ENCODE measurements at places on chromosomes 6 and 20. TPM values are rescaled to one million over a fixed set of nuclear protein-coding genes. Genes with fewer than 3 reads are reported as not detected.

The ULBP1 gene
- 0.74 TPM for total RNA-seq

The SNRNP48 gene
- 15.0 TPM for total RNA-seq

The MTG2 gene
- total RNA-seq, result 45.9 TPM

DNA sequence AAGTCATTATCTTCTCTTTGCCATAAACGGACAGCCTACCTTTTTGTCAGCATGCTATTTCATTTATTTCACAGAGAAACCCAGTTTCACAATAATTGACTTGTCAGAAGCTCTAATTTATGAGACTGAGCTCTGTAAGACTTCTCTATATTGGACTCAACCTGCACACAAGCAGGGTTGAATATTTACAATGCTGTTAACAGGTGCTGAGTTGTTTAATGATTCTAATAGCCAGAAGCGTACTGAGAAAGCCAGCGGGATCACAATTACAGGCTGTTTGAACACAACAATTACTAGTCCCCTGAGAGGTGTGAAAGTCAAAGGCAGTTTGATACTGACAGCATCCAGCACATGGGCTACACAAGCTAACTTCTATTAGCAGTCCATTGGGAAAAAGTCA is 128.2 kb upstream of the SIM1 start:
- DNase-seq, result no peak

DNA sequence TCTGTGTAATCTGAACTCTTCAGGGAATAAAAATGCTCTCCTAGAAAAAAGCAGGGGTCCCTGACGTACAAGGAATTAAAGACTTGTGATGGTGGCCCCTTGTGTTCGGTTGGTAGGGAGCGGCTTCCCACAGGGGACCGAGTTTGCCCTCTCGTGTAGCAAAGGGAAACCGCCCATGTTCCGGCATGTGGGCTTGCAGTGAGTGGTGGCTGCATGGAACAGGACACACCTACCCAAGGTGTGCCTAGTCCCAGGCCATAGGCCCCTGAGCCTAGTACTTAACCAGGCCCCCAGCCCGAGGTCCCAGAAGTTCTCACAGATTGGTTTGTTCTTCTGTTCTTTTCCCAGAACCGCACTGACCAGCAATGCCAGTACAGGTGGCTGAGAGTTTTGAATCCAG is 15.5 kb downstream of the MYBL2 start:
- DNase-seq, result no peak

DNA sequence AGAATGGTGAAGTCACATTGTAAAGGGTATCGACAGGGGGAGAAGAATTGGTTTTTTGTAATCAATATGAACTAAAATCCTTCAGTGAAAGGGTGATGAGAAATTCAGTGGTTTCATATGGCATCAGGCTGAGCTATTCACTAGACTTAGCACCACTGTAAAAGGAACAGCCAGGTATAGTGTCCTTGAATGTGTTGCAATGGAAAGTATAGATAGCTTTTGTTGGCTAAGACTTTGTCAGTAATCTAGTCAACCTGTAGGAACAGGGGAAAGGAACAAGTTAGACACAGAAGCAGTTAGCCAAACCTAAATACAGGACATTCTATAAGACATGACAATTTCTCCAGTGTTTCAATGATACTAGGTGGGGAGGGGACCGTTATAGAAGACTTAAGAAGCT is 172.6 kb upstream of the MOCS1 start:
- DNase-seq, result no peak

- DNase-seq, result no peak
Measured at GRCh38 chr6:76275746-76276145, 203.3 kb upstream of the IMPG1 start.

- DNase-seq, result no peak
Measured at GRCh38 chr6:12174878-12175277, 115.3 kb upstream of the EDN1 start.

The SMOC2 gene
- not detected for total RNA-seq

DNA sequence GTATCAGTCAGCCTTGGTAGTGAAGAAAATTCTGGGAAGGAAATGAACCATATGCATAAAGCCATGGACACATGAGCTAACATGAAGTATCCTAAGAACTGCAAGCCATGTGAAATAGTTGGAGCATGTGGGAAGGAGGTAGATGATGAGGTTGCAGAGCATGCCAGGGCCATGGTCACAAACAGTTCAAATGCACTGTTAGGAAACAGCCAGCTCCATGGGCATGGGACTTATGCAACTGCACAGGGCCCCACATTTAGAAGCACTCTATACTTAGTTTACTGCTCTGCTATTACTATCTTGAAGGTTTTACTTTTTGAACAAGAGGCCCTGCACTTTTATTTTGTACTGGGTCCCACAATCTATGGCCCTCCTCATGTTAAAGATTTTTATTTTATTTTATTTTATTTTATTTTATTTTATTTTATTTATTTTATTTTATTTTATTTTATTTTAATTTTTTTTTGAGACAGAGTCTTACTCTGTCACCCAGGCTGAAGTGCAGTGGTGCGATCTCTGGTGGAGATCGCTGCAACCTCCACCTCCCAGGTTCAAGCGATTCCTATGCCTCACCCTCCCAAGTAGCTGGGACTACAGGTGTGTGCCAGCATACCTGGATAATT is 169.1 kb downstream of the IBTK start:
- DNase-seq, result no peak

DNA sequence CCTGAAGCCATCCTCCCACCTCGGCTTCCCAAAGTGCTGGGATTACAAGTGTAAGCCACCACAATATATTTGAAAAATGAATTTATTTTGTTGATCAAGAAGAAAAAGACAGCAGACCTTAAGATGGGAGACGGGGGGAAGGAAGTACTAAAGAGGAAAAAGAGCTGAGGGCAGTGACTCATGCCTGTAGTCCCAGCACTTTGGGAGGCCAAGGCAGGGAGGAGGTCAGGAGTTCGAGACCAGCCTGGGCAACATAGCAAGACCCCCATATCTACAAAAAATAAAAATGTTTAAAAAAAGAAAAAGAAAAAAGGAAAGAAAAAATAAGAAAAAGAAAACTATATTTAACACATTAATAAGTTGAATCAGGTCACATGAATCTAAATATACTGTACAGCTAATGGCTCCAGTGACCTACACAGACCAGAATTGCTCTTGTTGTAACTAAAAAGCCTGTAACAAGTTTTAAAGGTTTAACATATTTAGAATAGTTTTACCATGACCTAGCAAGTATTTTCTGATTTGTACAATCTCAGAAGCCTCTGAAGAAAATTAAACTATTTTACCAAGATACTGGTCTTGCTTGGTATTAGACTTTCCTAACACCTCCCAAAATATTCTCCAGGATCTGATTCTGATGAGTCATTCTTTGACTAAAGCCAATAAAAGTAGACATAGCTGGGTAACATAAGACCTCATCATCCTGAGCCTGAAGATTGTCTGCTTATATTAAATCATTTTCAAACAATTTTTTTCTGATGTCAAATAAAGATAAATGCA is 4.3 kb upstream of the AKIRIN2 start:
- DNase-seq, result no peak

- no peak for DNase-seq
Measured at GRCh38 chr6:8017705-8018104, 46.5 kb downstream of the BLOC1S5 start.

- DNase-seq, result no peak
Measured at GRCh38 chr6:106490030-106490429, 129.5 kb downstream of the CRYBG1 start.

The ANKRD66 gene
- not detected for total RNA-seq

Measured in CD8-positive, alpha-beta memory T cell (primary cell).